Activated naive CD8-positive, alpha-beta T cell treated with anti-CD3 and anti-CD28 coated beads, Interleukin-2, amount 10 ng/mL, durations not matched to agents 7 days and 5 days (primary cell): ENCODE measurements at places on chromosomes 7 and 10. TPM values are rescaled to one million over a fixed set of nuclear protein-coding genes. Genes with fewer than 3 reads are reported as not detected.

DNA sequence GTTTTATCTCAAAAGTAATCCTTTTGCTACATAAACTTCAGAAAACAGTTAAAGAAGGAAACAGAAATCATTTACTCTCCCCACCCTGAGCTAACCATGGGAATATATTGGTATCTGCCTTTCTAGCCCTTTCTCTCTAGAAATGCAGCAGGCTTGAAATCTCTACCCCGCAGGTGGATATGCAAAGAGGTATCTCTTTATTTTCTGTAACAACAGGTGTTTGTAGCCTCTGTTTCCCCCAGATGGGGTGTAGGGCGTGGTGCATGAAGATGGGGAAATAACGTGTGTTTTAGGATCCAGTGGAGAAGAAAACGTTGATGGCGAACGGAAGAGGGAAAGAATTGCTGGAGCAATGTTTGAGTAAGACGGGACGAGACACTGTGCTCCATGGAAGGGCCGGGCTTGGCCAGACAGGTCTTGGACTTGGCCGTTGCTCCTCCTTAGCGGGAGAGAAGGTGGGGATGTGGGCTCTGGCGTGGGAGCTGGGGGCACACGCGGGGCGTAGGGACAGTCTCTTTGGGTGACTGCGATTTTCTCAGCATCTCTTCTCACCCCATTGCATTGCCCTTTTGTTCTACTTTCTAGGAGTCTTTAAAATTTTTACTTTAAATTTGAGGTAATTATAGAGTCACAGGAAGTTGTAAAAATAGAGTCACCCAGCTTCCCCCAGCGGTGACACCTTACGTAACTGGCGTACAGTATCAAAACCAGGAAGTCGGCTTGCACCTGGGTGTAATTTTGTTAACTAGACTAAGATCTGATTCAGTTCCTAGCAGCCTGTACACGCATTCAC, 82.9 kb downstream of the ELFN1 start:
- no peak for DNase-seq

Gene CNPY1
- not detected for total RNA-seq

DNA sequence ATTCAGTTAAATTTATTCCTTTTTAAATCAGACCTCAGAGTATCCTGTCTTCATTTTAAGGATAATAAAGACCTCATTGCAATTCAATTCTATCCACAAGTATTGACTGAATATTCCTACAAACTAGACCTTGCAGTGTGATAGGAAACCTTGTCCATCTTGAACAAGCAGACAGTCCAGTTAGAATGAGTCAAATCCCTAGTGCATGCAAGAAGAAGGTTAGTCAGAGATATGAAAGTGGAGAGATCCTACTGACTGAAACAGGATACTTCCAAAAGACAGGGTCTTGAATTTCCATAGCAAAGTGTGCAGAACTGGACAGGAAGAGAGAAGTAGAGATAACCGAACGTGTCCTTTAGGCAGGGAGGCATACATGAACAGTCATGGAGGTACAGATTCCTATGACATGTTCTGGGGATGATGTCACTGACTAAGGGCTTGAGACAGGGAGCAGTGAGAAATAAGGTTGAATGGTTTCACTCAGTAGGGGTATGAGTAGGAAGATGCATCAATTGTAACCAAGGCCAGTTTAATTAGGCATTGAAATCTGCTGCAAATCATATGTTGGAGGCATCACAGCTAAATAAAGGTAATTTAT, 45.2 kb downstream of the PPP1R3A start:
- no peak for DNase-seq

Gene CRTAC1
- not detected for total RNA-seq

DNA sequence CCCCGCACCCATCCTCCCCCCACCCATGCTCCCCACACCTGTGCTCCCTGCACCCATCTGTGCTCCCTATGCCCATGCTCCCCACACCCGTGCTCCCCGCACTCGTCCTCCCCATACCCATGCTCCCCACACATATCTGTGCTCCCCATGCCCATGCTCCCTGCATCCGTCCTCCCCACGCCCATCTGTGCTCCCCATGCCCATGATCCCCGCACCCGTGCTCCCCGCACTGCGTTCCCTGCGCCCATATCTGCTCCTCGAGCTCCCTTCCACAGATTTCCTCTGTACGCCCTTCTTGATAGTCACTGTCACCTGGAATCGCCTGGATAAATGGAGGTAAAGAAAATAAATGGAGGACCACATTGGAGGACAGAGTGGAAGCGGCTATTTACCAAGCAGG, 9.9 kb downstream of the DIP2C start:
- DNase-seq = no peak

- peak; percentile 58 for DNase-seq
Observed at GRCh38 chr7:150942001-150942590, 36.0 kb downstream of the KCNH2 start.

- no peak for DNase-seq
Observed at GRCh38 chr10:77180794-77181193, 456.8 kb downstream of the KCNMA1 start.

- no peak for DNase-seq
Observed at GRCh38 chr7:14896461-14896860, 6.1 kb downstream of the DGKB start.

GRCh38 chr10:118471863-118472262, 123.6 kb downstream of the PRLHR start:
- DNase-seq = no peak

- DNase-seq = no peak
Observed at GRCh38 chr7:108093341-108093740, 36.8 kb downstream of the LAMB4 start.

Gene WDFY4
- 2.4 TPM for total RNA-seq

Gene PALD1
- 1.1 TPM for total RNA-seq

DNA sequence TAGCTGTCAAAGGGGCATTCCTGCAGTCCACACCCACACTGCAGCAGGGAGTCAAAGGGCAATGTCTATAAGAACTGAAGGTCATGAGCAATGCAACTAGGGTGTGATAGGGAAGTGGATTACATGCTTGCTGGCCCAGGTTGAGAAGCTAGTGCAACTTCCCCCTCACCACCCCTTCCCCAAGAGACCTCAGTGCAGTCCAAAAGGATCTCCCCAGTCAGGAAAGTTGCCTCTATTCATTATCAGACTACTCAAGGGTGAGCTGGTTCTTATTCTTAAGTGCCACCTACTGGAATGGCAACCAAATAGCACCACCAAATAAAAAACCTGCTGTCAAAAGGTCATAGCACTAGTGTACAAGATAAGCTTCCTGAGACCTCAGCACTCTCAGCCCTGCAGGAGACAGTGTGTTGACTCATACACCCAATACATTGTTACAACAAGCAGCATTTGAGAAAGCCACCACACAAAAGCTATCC, 28.2 kb downstream of the MTERF1 start:
- no peak for DNase-seq

GRCh38 chr7:45103958-45104843, 7.3 kb downstream of the TBRG4 start:
- DNase-seq = no peak

Gene LGI1
- not detected for total RNA-seq

DNA sequence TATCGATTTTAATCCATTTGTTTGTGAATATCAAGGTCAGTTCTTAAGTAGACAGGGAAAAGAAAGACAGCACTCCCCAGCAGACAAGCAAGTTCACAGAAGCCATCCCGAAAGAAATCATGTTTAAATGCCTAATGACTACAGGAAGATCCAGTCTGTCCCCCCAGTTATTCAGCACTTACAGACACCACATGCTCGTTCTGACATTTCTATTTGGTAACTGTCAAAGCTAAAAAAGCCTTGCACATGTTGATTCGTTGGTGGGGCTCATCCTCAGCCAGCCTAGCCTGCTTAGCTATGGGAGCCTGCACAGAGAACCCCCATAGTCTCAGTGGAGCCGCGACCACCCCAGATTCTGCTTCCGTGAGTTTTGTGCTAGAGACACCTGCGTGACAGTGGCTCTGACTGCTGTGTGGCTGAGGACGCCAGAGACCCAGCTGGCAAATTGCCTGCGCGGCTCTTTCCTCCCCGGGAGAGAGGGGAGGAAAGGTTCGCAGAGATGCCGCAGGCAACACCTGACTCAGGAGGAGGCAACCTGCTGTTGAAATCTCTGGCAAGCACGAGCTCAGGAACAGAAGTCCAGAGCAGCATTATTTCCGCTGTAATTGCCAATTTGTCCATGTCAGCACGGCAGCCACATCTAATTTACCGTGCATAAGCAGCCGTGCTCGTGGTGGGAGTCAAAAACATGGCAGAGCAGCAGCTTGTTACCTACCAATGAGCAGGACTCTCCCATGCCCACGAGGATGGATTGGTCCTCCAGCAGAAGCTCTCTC, 194.2 kb downstream of the GPAM start:
- no peak for DNase-seq

Gene BHLHA15
- not detected for total RNA-seq

Gene GPR85
- not detected for total RNA-seq

GRCh38 chr10:69007260-69007659, 18.7 kb downstream of the KIFBP start:
- no peak for DNase-seq

Gene PEX1
- 23.5 TPM for total RNA-seq

GRCh38 chr7:27656724-27657123, 6.0 kb downstream of the HIBADH start:
- DNase-seq = no peak

- DNase-seq = no peak
Observed at GRCh38 chr7:30168835-30169573, 34.2 kb downstream of the MTURN start.

Gene IRF5
- total RNA-seq = 8.2 TPM

GRCh38 chr7:33733870-33734650, 171.3 kb upstream of the BMPER start:
- no peak for DNase-seq

GRCh38 chr7:74479961-74480829, 26.5 kb downstream of the GTF2IRD1 start:
- no peak for DNase-seq

GRCh38 chr10:119477444-119477843, 65.1 kb downstream of the RGS10 start:
- DNase-seq = no peak

DNA sequence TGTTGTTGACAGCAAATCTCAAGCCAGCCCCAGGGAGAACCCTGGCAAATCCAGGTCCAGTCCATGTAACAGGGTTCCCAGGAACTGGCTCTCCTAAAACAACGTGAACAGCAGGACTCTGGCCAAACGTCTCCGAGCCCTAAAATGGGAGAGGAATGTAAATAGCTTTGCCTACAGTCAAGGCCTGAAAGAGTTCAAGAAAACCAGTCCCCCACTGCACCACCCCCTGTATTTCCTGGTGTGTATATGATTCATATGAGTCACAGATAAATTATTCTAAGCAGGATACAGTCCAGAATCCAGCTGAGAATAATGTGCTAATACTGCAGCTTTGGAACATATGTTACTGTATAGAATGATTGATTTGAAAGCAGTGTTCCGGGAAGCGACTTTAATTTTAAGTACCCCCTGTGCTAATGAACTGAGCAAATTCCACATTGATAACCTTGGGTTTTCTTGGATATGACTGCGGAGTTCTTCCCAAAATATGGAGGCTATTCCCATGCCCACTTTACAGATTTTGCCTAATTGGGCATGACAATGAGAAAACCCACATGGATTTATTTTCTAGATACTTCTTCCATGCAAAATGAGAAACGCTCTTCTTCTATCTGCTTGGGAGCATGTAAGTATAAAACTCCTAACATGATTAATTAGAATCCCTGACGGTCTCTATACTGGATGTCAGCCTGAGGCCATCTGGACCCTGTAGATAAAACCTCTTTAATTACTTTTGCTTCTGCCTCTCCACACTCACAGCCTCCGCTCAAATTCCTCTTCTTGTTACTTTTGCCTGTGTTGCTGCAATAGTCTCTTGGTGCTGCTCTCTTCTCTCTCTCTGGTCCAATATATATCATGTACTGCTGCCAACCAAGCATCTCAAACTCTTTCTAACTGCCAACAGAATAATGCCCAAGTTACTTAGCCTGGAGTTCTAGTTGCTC, 50.2 kb downstream of the LAMB4 start:
- DNase-seq = no peak

DNA sequence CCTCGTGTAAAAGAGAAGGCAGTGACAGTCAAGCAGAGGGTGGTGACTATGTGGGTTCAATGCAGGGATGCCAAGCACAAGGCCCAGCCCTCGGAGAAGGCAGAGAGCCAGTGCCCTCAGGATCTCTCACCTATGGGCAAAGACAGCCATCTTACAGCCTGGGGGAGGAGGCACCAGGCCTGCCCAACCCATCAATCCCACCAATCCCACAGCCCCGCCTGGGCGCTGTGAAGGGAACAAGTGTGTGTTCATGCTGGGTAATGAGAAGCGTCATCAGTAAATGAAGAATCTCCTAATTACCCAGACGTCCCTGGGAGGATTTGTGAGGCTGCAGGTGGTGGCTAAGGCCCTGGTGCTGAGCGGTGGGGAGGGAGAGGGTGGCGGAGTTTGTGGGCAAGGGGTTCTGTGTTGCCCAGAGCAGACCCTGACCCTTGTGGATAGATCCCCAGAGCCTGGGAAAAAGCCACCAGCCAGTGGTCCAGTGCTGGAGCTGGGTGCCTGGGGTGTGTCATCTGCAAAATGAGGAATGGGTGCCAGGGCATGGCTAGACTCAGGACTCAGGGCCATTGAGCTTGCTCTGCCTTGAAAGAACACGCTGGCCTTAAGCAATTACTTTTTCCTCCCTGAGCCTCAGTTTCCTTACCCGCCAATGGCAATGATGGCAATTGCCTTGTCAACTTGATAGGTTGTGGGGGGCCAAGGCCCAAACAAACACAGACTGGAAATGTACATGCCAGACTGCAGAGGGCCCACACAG, 128.1 kb upstream of the UNC5B start:
- peak; percentile 10 for DNase-seq

Gene ANKRD26
- 11.9 TPM for total RNA-seq

DNA sequence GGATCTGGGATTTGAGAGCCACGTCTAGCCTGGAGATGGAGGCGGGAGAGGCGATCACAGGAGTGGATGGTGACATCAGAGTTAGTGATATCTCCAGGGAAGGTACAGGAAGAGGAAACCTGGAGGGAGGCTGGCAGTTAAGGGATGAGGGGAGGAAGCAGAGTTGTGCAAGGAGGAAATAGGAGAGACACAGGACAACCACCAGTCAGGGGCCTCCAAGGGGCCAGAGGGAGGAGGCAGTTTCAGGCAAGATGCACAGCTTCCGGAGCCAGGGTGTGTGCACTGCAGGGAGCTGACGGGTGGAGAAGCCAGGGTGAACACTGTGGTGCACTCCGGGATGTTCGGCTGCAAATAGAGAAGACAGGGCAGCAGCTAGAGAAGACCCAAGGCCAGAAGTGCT, 141.2 kb downstream of the GLI3 start:
- DNase-seq = no peak

GRCh38 chr7:12623223-12623622, 52.7 kb downstream of the SCIN start:
- DNase-seq = no peak

Gene MMD2
- not detected for total RNA-seq

GRCh38 chr10:130015075-130015695, 51.1 kb upstream of the EBF3 start:
- DNase-seq = no peak

DNA sequence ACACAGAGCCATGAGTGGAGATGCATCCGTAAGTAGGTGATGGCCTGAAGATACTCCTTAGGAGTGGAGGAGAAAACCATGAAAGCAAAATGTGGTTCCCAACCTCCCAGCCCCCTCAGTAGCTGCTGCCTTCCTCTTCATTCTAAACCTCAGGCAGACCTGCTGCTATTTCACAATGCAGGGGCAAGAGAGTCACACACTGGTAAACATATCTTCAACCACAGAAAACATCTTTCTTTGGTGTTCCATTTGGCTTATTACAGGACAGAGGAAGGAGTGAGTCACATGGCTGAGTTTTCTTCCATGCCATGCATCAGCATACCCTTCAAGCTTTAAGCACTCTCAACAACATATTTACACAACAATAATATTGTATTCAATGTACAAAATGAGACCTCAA, 342.1 kb downstream of the BMPER start:
- DNase-seq = no peak
